ENCODE measurements at places on chromosomes 13 and 19.

- DNase-seq: no peak
Observed at GRCh38 chr19:41919948-41920712, 8.1 kb downstream of the ERFL start.

DNA sequence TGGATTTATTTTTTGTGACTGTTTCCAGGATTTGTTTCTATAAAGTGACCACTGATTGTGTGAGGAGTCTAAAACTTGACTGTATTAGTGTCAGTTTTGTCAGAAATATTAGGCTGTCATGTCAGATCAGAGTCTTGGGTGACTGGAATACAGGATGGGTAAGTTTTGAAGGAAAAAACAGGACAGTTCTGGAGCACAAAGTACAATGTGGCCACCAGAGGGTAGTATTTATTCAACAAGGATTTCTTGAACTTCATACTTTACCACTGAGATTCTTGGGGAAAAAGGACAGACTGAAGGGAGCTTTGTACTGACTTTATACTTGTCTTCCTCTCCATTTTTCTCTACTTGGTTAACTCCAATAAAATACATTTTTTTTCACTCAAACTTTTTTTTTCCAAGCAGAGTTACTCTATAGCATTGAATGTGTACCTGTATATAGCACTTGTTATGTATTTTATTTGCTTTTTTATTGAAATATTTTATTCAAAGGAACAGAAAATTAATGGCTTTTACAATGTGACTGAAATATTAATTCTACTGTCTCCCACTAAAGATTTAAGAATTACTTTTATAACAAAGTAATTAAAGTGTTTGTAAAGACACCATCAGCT lies 51.1 kb downstream of the LMO7 start:
- DNase-seq: peak; percentile 29

DNA sequence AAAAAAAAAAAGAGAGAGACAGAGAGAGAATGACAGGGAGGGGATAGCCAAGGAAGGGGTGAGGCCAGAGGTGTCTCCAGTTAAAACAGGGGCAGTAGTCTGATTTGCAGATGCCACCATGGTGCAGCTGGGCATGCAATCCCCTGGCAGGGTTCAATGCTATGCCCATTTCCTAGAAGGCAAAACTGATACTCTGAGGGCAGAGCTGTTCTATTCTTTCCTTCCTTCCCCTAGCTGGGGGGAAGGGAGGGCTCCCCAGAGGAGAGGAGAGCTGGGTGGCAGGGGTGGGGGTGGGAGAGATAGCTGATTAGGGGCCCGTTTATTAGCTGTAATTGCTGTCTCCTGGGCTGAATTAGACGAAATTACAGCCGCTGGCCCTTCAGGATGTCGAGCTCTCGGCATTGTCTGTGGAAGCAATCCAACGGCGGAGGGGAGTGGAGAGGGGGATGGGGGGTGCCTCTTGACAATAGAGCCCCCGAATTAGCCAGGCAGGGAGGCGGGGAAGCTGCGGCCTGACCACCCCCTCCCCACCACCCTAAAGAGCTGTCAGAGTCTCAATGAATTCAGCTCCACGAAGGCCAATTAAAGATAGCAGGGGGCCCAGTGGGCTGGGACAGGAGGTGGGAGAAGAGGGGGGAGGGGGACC lies 14.4 kb upstream of the DPP9 start:
- no peak for DNase-seq

- DNase-seq: no peak
Observed at GRCh38 chr19:23285948-23286347, 35.8 kb upstream of the ZNF724 start.

- DNase-seq: no peak
Observed at GRCh38 chr13:95642028-95642621, 2.4 kb downstream of the DZIP1 start.

GRCh38 chr19:49570997-49571676 lies 9.2 kb downstream of the NOSIP start:
- no peak for DNase-seq

GRCh38 chr13:75369981-75370380 lies 112.0 kb downstream of the TBC1D4 start:
- no peak for DNase-seq

DNA sequence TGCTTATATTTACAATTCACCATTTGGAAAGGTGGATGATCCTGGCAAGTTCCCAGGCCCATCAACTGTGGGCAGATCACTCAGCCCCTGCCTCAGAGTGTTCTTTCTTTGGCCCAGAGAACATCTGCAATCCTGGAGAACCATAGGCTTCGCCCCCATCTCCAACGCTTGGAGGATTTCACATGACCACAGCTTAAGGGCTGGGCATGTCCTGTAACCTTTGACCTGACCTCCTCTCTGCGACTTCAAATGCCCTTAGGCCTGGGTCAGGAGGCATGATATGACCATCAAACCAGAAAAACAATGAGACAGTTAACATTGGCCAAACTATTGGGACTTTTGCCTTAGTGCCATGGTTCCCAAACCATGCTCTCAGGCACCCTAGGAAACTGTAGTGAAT lies 7.2 kb upstream of the MBNL2 start:
- no peak for DNase-seq

- no peak for DNase-seq
Observed at GRCh38 chr13:20848944-20849343, 53.6 kb downstream of the XPO4 start.

GRCh38 chr19:35395382-35396199 lies 24.7 kb downstream of the GPR42 start:
- DNase-seq: no peak

DNA sequence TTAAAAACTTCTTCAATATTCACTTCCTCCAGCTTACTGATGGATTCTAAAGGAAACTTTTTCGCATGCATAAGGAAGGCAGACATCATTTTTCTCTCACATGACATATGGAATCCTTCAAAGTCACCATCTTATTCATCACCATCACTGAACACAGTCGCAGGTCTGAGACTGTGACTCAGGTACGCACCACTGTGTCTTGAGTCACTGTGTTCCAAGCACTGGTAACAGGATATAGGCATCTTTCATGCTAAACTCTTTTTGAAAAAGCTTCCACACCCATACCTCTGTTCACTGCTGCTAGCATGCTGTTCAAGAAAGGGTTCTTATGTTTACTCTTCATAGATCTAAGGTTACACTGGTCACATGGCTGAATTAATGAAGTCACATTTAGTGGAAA lies 67.0 kb upstream of the SIAH3 start:
- no peak for DNase-seq

GRCh38 chr19:39327363-39328045 lies 6.8 kb upstream of the LRFN1 start:
- DNase-seq: no peak

- DNase-seq: no peak
Observed at GRCh38 chr13:95642999-95643398, 1.5 kb downstream of the DZIP1 start.

DNA sequence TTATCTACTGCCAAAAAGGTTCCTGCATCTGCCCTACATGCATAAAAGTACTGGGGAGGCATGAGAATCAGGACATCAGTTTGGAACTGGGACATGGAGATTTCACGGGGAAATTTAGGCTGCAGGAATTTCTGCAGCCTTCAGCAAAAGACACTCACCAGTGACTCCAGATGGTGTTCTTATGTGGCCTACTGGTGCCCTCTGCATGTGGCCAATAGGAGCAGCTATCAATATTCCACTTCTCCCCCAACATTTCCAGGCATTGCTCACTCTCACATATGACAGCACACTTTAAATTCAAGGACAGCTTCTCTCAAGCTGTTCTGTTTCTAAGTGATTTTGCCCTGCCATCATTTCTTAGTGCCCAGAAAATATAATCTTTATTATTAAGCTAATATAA lies 570.5 kb upstream of the ARGLU1 start:
- DNase-seq: no peak

DNA sequence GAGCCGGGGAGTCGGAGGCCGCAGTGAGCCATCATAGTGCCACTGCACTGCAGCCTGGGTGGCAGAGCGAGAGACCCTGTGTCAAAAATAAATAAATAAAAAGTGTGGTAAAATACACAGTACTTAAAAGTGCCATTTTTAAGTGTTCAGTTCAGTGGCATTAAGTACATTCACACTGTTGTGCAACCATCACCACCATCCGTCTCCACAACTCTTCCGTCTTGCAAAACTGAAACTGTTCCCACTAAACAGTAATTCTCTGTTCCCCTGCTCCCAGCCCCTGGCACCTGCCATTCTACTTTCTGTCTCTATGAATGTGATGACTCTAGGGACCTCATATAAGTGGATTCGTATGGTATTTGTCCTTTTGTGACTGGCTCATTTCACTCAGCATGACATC lies 13.3 kb downstream of the SLC25A42 start:
- no peak for DNase-seq

DNA sequence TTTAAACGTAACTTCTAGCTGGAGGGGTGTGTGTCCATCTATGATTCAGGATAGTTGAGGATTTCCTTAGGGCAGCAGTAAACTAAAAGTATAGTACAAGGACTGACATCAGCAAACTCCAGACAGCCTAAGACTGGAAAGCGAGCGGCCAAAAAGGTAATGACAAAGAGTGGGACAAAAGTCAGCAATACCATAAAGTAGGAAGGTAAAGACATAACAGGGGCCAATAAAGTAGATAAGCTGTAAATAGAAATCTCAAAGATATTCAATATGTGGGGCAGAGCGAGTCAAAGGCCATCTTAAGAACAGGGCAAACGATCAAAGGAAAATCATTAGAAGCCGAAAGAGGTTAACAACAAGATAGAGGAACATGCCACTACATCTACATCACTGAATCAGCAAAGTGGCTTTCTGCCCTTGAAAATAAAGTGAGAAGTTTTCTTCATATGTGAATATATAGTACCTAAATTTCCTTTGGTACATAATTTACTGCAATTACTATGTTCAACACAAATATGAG lies 167.2 kb downstream of the DIAPH3 start:
- DNase-seq: no peak

DNA sequence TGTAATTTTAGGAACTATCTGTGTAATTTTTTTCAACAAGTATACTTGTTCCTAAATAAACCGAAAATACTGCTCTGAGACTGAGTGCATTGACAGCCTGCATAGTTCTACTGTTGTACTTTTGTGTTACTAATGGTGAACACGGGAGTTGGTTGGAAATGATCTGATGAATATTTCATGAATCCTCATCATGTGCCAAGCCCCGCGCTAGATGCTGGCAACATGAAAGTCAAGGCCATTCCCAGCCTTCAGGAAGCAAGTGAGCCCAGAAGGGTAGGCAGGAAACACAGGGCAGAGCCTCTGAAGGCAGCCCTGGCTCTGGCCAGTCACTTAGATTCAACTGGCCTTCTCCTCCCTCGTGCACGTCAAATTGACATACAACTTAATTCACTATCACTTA lies 106.1 kb downstream of the ABCC4 start:
- DNase-seq: no peak

DNA sequence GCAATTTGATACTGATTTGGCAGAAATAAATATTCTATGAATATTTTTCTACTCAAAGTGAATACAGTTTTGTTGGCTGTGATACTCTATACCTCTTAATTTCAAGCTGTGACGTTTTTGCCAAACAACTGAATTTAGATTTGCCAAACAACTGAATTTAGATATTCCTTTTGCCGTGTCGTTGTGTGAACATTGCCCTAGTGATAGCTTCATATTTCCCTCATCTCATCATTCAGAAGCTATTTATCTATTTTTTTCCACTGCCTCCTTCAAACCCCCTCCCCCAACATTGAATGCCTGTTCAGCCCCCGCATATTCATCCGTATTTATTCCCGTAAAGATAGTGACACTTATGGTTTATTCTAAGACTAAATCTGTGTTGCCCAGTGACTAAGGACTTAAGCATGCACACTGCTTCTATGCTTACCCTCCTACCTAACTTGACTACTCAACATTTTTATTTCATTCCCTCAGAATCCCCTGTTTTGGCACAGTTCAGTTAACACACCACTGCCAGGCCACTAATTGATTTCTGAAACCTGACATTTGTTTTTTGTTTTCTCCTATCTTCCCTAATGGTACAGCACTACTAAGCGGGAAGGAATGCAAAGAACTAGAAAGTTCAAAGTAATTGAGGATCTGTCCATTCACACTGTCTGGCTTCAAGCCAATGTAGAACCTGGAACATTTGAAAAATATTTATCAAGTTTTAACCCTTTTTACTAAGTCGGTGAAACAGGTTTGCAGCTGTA lies 2.8 kb upstream of the KLF5 start:
- DNase-seq: peak; percentile 67

Data from fibroblast of skin of left quadriceps (primary cell).